NCI-H1105 (cell line): ENCODE measurements at places on chromosomes 3 and 15.

DNA sequence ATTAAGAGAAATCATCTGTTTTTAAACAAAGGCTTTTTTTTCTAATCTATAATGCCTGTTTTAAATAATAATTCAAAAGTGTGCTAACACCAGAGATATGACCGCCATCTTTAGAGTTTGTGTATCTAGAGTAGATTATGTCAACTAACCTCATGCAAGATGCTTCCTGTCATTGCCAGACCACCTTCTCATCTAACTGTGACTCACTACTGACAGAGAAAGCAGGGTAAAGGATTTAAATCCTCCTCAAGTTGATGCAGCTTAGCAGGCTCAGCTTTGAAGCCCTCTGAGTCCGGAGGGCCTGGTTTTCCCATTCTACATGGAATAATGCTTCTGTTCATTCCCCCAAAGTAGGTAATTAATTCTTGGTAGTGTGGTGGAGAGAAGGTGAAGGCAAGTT, 108.5 kb downstream of the ECT2 start:
- no peak for DNase-seq

DNA sequence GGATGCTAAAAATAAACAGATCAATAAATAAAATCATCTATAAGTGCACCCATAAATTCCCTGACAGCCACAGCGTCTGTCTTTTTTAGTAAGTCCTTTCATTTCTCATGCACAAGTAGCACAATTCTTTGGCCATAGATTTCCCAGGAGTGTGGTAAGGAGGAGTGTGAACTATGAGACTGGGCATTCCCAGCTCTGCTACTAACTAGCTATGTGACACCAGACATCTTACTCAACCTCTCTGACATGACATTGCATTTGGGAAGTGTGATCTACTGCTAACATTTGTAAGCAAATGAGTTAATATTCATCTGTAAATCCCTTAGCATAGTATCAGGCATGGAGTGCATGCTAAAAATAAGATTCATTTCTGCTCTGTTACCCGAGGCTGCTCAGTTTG, 301.7 kb downstream of the NTRK3 start:
- DNase-seq, result no peak

DNA sequence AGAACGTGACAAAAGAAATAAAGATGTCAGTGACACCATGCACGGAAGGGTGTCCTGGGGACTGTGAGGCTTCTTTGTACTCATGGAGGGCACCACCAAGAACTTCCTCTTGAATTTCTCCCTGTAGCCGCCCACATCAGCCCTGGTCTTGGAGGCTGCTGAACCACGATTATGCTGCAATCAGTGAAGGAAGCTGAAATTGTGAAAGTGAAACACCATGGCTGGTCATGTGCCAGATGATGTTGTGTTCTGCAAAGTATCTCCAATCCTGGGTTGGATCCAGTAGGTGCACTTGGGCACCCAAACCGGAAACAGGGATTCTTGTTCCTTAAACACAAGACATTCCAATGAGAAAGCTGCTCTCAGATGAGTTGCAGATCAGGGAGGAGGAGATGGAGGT, 104.4 kb upstream of the GOLGA6L6 start:
- no peak for DNase-seq

GRCh38 chr3:13515786-13516759, 32.9 kb upstream of the FBLN2 start:
- DNase-seq, result no peak

GRCh38 chr3:181330821-181331563, 341.5 kb upstream of the DNAJC19 start:
- no peak for DNase-seq

- no peak for DNase-seq
Observed at GRCh38 chr3:143791386-143791785, 56.9 kb downstream of the SLC9A9 start.

DNA sequence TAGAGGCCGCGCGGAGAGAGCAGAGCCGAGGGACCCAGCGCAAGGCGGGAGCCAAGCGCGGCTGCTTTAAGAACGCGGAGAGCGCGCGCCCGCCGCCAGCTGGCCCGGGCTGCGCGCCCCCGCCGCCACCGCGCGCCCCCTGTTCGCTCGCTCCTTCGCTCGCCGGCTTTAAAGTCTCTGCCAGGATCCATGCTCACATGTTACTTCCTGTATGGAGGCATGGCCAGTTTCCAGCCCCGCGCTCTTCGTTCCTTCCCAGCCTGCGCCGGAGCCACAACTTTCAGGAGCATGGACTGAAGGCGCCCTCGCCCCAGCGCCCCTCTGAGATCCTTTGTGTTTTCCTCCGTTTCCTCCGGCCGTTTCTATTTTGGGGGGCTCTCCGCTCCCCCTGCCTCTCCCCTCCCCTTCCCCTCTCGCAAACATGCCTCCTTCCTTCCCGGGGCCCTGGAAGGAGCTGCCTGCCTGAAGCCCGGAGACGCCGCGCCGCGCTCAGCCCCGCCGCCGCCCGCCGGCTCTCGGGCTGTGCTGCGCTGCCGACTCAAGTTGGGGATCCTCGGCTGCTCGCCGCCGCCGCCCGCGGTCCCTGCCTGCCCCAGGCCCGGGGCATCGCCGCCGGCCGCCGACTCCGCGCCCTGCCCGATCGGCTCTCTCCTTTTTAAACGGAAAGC, at the start of gene PTPRG:
PTPRG (plus strand) TSS at position 198 of the 668 bp plus-strand sequence. CDS start 717 bp downstream, outside the sequence.
- DNase-seq, result peak; percentile 73

DNA sequence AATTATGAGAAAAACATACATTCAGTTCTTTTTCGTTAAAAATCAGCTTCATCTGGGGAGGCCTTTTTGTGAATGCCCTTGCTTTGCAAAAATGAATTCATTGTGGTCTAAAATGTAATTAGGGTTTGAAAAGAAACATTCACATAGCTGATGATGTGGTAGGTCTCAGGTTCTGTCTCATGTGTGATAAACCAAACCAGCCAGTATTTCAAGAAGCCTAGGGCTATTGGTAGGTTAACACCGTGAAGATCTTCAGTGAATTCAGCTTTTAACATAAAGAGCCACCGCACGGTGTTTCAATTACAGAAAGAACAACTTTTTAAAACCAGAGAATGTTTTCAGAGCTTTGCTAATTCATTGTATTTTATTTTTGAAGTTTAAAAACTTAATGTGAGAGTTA, 41.9 kb downstream of the CTNNB1 start:
- no peak for DNase-seq

GRCh38 chr15:75923756-75924155, 20.1 kb downstream of the FBXO22 start:
- DNase-seq, result no peak

- DNase-seq, result no peak
Observed at GRCh38 chr3:5709714-5710113, 522.2 kb downstream of the EDEM1 start.

- DNase-seq, result no peak
Observed at GRCh38 chr3:108985844-108986243, 32.2 kb upstream of the GUCA1C start.

GRCh38 chr3:181880331-181880730, 168.6 kb downstream of the SOX2 start:
- peak; percentile 92 for DNase-seq

DNA sequence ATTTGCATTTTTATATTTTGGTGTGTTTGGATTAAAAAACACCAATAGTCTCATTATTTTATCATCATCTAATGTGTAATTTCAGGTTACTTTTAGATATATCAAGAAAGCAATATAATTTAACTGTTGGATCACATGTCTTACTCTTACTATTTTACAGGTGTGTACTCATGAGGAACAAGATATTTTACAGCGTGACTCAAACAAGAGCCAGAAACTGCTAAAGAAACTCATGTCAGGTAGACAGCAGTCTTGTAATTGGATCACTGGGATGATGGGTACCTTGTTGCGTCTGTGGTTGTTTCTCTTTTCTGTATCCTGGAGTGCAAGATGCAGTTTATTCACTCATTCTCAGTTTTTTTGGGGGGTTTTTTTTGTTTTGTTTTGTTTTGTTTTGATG, 12.9 kb downstream of the TRIP4 start:
- DNase-seq, result no peak

GRCh38 chr3:11037976-11038375, 45.4 kb downstream of the SLC6A1 start:
- no peak for DNase-seq

GRCh38 chr3:120693439-120694171, 11.6 kb upstream of the HGD start:
- peak; percentile 25 for DNase-seq

- no peak for DNase-seq
Observed at GRCh38 chr15:49427372-49427771, 4.3 kb downstream of the FGF7 start.

- no peak for DNase-seq
Observed at GRCh38 chr3:26353097-26353496, 269.5 kb upstream of the LRRC3B start.

DNA sequence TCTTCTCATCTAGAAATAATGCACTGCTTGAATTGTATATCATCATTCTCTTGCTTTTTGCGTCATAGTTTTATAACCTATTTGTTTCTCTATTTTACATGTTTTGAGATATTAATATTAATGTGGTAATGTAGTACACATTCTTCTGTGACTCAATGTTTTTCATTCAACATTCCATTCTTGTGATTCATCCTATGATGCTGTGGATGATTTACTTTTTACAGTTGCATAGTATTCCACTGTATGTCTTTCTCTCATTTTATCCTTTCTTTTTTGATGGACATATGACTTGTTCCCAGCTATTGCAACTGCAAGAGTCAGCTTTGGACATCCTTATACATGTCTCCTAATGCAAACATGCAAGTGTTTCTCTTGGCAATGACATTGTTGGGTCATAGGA, 20.6 kb upstream of the VEPH1 start:
- DNase-seq, result no peak

DNA sequence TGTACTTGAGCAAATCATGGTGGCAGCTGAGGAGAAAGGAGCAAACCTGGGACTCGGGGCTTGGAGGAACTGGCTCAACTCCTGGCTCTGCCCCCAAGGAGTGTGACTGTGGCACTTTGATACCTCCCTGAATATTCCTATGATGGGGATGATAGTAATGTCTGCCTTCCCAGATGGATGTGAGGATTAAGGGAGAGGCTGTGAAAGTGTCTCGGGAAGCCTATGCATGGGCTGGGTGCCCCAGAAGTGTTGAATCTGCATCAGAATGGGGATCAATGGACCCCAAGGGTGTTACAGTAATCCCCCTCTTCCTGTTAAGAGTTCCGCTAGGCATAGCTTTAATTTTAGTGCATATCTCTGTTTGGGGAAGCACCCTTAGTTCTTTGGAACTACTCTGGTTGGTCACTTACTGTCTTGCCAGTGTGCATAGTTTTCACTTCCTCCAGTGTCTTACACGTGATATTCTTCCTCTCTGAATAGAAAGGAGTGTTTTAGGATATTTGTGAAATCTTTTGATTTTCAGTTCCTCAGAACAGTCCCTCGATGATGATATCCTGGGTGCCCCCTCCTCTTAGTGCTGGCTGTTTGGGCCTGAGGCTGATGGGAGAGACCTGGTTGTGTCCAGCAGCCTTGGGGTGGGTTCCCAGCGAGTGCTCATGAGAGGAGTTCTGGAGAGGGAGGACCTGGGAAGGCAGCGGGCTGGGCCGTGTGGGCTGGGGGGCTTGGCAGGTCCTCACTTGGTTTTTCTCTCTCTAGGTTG, 97.5 kb downstream of the CHDH start:
- DNase-seq, result no peak

DNA sequence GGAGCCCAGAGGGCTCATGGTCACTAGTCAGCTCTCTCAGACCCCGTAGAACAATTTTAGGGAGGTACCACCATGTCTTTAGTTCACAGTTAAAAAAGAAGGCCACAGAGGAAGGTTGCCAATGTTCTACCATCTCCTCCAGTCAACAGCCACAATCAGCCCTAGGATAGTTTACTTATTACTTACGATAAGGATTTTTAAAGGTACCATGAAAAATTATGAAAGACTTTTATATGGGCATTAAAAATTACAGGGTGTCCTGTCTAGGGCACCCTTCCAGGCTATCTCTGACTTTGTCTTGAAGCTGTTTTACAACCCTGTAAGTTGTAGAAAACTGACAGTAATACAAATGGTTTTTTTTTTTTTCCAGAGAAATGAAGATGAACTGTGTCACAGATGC, 57.9 kb downstream of the CAPN7 start:
- no peak for DNase-seq

- DNase-seq, result no peak
Observed at GRCh38 chr3:182637350-182638110, 155.8 kb upstream of the ATP11B start.

DNA sequence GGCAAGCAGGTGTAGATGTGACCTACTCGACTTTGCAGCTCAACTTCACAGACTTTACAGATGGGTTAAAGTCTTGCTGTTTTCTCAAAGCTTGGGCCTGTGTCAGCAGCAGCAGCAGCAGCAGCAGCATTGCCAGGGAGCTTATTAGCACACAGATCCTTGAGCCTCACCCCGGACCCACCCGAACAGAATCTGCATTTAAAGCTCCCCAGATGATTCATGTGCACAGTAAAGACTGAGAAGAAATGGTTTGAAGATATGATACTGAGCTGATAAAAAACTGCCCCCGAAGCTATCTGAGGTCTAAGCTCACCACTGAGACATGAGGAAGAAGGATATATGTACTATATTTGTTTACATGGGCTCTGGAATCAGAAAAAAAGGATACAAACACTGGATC, 231.7 kb downstream of the ARPP21 start:
- no peak for DNase-seq

- DNase-seq, result no peak
Observed at GRCh38 chr15:62541250-62541649, 376.2 kb upstream of the C2CD4B start.

DNA sequence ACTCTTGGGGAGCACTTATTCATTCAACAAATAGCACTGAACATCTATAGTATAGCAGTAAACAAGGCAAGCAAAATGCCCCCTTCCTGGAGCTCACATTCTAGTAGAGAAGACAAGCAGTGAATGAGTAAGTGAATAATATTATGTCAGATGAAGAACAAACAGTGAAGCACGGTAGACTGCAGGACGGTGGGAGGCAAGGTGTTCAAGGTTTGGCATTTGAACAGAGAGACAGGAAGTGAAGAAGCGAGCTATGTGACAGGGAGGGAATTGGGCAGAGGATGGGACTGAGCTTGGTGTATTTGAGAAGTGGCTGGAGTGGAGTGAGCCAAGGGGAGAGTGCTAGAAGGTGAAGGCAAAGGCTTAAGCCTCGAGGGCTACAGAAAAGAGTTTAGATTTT, 1.4 kb downstream of the CRELD1 start:
- no peak for DNase-seq

DNA sequence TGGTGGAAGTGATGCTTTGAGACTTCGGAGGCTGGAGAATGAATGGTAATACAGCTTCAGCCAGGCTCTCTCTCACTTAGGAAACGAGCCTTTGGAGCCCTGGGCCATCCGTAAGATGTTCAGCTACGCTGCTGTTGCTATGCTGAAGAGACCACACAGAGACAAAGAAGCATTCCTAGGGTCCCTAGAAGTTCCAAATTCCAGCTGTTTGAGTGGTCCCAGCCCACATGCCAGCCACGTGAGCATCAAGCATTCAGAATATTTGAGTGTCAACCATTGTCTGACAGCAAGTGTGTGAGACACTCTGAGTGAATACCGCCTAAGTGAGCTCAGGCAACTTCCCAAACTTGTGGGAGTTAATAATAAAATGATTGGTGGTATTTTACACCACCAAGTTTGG, 212.9 kb downstream of the CD47 start:
- no peak for DNase-seq

GRCh38 chr3:80556763-80557162, 789.0 kb upstream of the ROBO1 start:
- DNase-seq, result peak; percentile 77
